ENCODE measurements at places on chromosomes 13 and 19. TPM values are rescaled to one million over a fixed set of nuclear protein-coding genes. Genes with fewer than 3 reads are reported as not detected.

GRCh38 chr19:6226444-6227155 lies 53.2 kb downstream of the MLLT1 start:
- no peak for DNase-seq

DNA sequence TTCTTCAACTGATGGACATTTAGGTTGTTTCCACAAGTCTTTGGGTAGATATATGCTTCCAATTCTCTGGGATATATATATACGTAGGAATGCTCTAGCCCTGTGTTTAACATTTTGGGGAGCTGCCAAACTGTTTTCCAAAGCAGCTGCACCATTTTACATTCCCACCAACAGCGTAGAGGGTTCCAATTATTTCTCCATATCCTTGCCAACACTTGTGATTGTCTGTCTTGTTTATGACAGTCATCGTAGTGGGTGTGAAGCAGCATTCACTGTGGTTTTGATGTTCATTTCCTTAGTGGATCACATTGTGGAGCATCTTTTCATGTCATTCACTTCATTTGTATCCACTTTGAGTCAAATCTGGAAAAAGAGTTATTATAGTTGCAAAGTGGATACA lies 4.7 kb upstream of the CBLC start:
- no peak for DNase-seq

DNA sequence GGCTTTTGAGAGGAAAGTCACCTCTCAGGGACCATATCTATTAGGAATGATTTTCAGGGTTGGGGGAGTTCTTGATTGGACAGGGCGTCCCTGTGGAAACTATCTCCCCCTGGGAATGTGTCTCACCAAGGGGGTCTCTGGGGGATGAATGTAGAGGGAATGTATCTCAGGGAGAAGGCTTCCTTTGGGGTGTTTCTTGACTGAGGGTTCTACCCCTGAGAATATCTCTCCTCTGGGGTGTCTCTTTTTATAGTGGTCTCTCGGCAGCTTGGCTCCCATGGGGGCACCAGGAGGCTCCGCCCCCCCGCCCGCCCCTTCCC lies 1.0 kb downstream of the RTBDN start:
- DNase-seq = no peak

DNA sequence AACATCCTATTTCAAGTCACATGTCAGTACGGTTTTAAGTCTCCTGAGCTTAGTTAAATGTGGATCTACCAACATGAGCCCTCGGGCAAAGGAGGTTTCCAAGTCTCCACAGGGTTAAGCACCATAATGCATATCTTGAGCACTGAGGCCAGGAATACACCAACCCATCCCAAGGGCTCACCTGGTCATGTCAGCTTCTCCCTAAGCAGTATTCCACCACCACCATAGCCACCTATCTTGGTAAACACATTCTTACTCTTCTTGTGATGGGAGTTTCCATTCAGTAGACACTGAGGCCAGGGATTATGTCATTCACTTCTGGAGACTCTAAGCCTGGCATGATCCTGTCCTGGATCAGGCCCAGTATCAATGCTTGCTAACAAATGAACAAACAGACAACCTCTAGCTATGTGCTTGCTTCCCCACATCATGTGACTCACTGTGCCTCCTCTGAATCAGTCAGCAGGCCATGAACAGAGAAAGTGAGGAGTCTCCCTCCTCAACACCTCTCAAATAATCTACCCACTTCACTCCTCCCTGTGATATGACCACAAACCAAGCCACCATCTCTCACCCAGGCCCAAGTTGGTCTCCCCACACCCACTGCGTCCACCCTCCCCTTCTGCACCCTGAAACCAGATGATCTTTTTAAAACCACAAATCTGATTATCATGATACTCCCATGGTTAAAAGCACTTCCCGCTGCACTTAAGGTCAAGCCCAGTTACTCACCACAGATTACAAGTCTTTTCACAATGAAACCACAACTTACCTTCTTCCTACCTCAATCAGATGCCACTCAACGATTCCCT lies 5.8 kb downstream of the PEG3 start:
- DNase-seq = no peak

DNA sequence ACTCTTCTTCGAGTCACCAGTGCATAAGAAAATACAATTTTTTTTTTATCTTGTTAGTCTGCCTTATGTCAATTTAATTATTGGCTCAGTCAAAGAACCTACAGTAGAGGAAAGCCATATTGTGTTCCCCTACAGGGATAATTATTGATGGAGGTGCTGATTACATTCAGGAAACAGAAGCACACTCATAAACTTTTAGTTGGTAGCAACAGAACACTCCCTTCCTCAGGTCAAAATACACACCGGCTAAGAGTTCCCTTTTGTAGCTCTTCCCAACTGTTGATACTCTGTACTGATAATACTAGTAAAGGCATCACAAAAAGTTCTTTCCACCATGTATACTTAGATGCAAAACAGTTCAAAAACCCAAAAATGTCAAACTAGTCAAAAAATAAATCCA lies 18.4 kb downstream of the FOXO1 start:
- no peak for DNase-seq

DNA sequence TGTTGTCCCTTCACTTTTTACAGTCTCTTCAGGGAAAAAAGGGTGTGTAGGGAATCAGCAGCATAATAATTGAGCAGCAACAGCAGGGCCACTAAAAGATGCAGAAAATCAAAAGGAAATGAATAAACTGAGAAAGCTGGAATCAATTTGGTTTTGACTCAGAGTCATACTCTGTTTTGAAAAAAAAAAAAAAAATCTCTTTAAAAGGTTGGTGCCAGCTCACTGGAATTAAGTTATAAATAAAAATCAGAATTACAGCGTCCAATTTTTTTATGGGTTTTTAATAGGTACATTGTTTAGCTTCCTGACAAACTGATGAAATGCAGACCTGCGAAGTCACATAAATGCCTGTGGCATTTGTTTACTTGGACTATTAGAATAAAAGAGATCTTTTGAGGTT lies 231.9 kb downstream of the COG6 start:
- DNase-seq = no peak

- peak; percentile 71 for DNase-seq
These were observed 19.3 kb downstream of the GADD45B start for GRCh38 chr19:2495130-2495641.

DNA sequence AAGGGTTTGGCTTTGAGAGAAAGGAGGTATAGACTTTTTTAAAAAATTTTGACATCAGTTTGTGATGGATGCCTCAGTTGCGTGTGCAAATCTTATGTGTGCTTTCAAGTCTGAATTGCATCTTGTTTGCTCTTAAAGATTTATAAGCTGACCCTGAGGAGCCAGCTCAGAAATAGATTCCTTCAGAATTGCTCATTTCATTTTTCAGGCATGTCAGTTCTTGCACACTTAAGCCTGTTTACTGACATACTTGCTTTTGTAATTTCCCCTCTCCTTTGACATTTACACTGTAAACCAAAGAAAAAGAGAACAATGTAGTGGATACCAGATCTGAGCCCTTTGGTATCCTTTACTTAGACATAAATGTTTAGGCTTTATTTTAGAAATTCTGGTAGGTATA lies 87.6 kb downstream of the RNF17 start:
- DNase-seq = no peak

GRCh38 chr19:18846862-18847548 lies 15.2 kb downstream of the UPF1 start:
- DNase-seq = peak; percentile 83

The HNRNPM gene
- polyA plus RNA-seq = 198 TPM
